ENCODE measurements at places on chromosomes 5 and 9.

GRCh38 chr5:106331415-106331814 is 1339.3 kb downstream of the EFNA5 start:
- no peak for DNase-seq

DNA sequence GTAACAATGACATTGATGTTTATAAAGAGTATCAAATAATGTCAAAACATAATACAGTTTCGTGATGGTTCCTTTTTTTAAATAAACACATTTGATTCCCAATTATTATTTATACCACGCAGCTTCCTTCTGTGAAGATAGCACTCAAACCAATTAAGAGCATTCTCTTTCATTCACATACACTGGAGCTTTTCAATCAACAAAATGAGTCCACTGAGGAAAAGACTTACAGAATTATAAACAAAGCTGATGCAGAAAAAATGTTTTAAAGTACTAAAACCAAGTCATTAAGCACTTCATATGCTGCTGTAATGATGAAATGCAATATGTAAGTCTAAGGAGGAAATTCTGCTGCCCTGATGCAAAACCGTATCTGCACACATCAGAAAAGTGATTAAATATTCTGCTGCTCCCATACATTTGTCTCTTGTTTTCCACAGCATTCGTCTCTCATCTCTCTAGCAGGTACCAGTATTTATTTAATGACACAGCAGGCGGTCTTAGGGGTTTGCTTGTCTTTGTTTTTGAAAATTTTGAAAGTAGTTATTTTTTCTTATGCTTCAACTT is 147.1 kb downstream of the CDH10 start:
- DNase-seq: no peak

DNA sequence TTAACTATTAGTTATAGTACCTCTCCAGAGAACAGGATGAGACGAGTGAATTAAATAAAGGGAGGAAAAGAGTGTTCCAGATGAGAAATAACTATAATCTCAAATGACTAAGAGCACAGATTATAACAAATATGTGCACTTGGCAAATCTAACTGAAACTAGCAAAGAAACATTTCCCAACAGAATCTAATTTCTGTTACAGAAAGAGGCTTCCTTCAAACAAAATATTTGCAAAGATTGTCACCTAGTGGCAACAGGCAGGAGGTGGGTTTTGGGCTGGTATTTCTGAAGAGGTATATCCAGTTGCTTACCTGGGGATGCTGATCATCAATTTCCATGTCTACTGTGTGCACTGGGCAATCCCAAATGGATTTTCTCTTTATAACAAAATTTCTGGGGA is 5.6 kb upstream of the SPDL1 start:
- DNase-seq: no peak

DNA sequence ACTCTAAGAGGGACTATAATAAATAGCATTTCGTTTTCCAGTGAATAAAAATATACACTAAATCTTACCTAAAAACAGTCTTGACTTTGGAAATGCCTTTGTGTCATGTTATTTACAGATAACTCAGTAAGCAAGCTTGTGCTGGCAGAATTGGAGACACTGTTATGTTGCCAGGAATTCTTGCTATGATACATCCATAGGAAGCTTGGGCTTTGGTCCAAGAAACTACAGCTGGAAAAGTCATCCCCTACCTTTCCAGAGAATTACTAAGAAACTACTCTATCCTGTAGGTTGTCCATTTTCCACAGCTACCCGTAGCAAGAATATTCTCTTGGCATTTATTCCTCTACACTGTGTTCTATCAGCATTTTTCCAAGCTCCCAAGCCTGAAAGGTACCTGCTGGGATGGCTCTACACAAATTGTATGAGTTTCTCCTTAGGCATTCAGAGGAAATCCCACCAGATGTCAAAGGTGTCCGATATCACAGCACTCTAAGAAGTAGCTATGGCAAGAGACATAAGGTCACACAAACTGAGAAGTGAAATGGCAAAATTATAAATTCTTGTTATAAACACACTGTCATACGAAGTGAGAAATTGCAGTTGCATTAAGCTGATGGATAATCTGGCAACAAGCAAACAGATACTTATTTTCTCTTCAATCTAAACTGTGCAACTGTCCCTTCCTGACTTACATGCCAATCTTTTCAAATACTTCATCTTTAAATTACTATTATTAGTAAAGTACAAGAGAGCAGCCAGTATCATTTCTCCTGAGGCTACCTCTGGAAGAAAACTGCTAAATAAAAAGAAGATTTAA is 68.5 kb downstream of the MCTP1 start:
- DNase-seq: no peak

DNA sequence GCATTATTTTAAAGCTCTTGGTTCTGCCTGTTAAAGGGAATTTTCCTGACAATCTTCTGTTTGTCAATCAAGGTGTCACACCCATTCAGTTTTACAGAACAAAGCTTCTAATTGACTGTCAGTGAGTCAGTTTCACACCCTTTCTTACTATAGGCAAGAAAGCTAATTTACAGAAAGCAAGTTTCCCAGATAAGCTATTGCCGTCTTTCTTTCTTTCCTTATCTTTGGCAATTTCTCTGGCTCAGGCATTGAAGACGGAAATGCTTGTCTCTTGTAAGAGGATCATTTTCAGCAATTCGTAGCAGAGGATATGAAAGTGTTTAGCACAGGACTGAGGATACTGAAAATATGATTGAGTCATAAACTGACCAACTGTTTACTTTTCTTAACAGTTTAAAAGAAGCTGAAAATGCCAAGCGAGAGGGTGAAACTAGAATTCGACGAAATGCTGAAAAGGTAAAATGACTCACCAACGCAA is 27.0 kb downstream of the SPINK5 start:
- no peak for DNase-seq

Data from activated CD4-positive, alpha-beta T cell treated with anti-CD3 and anti-CD28 coated beads, Interleukin-2, amount 50 U/mL, for 1 hour (primary cell).